NCI-H2029 (cell line): ENCODE measurements at places on chromosomes 1 and 21.

DNA sequence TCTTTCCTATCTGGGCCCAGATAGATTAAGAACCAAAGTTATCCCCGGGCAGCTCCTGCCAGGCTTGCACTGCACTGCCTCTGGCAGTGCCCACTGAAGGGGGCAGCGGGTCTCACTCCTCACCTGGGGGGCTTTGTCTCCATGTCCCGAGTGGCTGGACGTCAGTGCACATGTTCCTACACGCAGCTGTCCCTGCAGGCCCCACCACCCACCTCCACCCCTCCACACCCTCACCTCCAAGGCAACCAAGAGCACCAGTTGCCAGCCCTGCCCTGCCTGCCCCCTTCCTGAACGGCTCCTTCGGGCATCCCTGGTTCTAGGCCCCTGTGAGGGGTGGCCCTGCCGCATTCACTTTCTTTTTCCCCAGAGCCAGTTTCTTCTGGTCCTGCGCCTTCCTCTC lies 147.2 kb downstream of the PEX14 start:
- no peak for DNase-seq

DNA sequence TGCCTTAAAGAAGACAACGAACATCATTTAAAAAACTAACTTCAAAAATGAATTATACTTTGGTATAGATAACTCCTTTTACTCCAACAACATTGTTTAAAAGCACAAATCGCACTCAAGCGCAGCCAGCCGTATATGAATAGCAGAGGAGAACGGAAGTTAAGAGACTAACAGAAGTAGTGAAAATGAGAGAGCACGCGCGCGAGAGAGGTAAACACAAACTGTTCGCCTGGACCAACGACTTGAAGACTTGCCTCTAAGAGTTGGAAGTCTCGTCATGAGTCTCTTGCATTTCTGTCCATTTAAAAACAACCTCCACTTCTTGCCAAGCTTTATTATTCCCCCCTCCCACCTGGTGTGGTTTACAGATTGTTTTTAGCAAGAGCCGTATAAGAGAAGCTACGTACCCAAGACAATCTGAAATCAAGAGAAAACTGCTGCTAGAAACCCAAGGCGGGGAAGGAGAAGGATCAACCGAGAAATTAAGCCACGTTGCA lies 479 bp downstream of the SELENOF start:
- peak; percentile 4 for DNase-seq

- no peak for DNase-seq
Measured at GRCh38 chr1:70581661-70582060, 170.6 kb downstream of the CTH start.

DNA sequence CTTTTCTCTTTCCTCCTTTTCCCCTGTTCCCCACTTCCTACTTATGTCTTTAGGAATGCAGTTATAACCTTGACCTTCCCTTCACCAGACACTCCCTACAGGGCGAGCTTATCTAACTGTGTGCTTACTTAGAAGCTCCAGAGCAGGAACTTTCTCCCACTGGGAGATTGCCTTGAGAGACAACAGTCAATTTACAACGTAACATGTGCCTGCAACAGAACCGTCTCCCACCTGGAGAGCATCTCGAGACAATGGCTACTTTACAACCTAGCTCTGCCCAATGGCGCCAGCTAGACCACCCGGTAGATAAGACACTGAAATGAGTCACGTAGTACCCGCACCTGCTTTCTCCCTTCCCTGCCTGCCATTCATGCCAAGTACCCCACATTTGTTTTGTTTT lies 16.7 kb downstream of the HMGN1 start:
- no peak for DNase-seq

- no peak for DNase-seq
Measured at GRCh38 chr1:18957136-18957521, 653 bp upstream of the IFFO2 start.

- DNase-seq: peak; percentile 56
Measured at GRCh38 chr1:245039196-245039595, 115.6 kb upstream of the KIF26B start.

- DNase-seq: no peak
Measured at GRCh38 chr1:59751004-59751395, 63.7 kb upstream of the HOOK1 start.

DNA sequence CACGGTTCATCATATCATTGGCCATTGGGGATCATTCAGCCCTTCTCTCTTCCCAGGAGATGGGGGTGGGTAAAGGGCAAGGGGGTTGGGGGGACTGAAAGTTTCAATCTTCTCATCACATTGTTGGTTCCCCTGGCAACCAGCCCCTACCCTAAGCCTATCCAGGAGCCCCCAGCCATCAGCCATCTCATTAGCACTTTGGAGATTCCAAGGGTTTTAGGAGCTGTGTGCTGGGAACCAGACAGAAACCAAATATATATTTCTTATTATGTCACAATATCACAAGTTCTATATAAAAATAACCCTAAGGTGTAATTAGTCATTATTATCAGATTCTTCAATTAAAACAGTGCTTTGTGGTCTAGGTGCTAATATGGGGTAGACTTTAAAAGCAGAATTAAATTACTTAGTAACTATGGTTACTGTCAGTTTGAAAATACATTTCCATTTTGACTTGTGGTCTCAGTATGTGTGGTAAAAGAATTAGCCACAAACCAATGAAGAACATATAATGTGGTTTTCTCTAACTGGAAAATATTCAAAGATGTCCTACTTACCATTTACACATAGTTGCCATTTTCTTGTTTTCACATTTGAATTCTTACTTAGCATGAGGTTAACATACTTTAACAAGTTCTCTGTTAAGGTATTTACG lies 28.1 kb downstream of the IL23R start:
- DNase-seq: no peak

- DNase-seq: no peak
Measured at GRCh38 chr1:89836252-89837035, 15.6 kb downstream of the LRRC8D start.

DNA sequence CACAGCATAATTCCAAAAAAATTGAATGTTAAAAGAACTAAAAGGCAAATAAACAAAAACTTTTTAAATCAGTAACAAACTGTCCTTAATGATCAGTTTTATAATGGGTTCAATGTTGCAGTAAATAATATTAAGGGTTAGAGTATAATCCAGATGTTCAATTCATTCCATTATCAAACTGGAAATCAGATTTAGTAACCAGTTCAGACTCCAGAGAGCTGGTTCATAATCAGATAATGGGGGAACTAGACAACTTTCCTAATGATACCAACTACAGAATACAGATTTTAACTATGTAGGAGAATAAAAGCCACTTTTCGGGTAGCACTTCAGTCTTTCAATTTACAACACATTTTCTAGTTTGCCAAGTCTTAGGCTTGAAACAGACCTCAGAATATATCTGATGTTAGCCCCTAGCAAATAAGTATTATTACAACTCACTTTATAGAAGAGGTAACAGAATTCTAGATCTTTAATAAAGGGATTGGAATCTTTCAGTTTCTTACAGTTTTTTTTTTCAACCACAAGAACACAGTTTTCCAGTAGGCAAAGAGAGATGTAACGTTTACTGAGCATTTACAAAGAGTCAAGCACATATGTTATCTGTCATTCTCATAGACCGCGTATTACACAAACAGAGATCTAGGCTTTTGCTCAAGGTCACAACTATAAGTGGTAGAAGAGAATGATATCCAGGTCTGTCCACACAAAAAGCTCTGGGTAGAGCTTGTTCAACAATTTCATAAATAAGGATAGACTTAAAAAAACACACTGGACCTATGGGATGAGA lies 1.9 kb upstream of the DCAF6 start:
- no peak for DNase-seq

DNA sequence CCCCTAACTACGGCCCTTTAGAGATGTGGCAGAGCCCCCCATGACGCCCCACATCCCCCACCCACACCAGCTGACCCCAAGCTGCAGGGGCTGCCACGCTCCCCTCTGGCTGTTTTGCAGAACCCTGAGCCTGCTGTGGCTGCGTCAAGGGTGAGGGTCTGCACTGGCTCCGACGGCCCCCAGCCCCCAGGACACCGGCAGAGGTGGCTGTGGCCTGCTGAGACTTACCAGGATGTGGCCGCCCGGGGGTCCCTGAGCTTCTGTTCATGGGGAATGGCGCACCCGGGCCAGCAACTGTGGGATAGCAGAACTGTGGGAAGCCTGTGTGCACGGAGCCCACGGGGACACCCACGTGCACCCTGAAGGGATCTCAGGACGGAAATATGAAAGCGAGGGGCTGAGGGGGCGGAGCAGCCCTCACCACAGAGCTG lies 12.8 kb upstream of the RNF223 start:
- DNase-seq: no peak

- DNase-seq: no peak
Measured at GRCh38 chr1:165436994-165437393, 7.9 kb downstream of the RXRG start.

DNA sequence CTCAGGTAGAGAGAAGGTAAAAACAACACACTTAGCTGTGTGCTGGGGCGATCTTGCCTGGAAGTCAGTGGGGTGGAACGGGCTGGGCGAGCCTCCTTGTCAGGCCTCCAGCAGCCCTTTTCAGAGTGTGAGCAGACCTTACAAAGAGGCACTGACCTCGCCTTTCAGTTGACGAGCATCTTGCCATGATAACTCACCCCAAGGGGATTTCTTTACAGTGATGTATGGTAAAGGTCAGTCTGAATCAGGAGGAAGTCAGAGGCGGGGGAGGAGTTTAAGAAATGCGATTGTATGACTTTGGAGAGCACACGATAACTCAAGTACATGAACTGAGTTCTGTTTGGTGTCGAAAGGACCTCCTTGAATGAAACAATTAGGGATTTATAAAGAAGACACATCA lies 326.5 kb upstream of the PROX1 start:
- no peak for DNase-seq

GRCh38 chr1:21246905-21247642 lies 43.2 kb downstream of the ECE1 start:
- no peak for DNase-seq

DNA sequence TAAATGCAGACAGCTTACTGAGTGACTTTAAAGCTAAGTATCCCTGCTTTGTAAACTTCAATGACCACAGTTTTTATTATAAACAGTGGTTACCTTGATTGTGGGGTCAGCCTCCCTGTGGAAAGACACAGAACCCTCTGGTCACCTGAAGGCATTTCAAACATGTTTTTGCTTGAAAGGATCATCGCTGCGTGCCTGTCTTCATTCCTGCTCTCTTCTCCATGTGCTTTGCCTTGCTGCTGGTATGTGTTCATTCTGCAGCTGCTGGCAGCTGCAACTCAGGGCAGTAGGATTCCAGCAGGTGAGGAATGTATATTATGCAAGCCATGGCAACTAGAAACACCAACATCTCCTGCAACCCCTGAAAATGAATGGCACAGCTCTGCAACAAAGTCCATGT lies 81.0 kb upstream of the VAV3 start:
- no peak for DNase-seq

GRCh38 chr1:182651339-182651724 lies 33.1 kb downstream of the RGS8 start:
- DNase-seq: no peak
